Activated naive CD8-positive, alpha-beta T cell treated with anti-CD3 and anti-CD28 coated beads, Interleukin-2, amount 50 U/mL, for 24 hours (primary cell): ENCODE measurements at places on chromosomes 1 and 21.
A peak's percentile ranks its signal among the peaks of the same experiment; 100 is the strongest.

GRCh38 chr1:109761227-109762038 lies 2.3 kb downstream of the EPS8L3 start:
- H3K27ac ChIP-seq, result no peak overlapping the region
- DNase-seq, result no peak
- H3K36me3 ChIP-seq, result no peaks in the 10 kb centered on the region
- no peaks in the 10 kb centered on the region for H3K4me1 ChIP-seq
- H3K4me3 ChIP-seq, result no peak overlapping the region

GRCh38 chr21:42164064-42164789 lies 54.7 kb upstream of the ABCG1 start:
- no peaks in the 10 kb centered on the region for H3K36me3 ChIP-seq
- DNase-seq, result peak; percentile 65
- H3K27ac ChIP-seq, result no peak overlapping the region
- peaks cover 28% of the 10 kb centered on the region for H3K4me1 ChIP-seq
- no peak overlapping the region for H3K4me3 ChIP-seq

- no peaks in the 10 kb centered on the region for H3K36me3 ChIP-seq
- peaks cover 10% of the 10 kb centered on the region for H3K4me1 ChIP-seq
- H3K27me3 ChIP-seq, result no peaks in the 10 kb centered on the region
- no peak overlapping the region for H3K4me3 ChIP-seq
- H3K27ac ChIP-seq, result no peak overlapping the region
Observed at GRCh38 chr1:156556354-156556753, 16.0 kb downstream of the IQGAP3 start.

- no peaks in the 10 kb centered on the region for H3K27me3 ChIP-seq
- H3K36me3 ChIP-seq, result no peaks in the 10 kb centered on the region
- no peaks in the 10 kb centered on the region for H3K4me1 ChIP-seq
- DNase-seq, result no peak
- H3K27ac ChIP-seq, result no peak overlapping the region
Observed at GRCh38 chr1:119554183-119554582, 47.2 kb downstream of the HSD3B1 start.

DNA sequence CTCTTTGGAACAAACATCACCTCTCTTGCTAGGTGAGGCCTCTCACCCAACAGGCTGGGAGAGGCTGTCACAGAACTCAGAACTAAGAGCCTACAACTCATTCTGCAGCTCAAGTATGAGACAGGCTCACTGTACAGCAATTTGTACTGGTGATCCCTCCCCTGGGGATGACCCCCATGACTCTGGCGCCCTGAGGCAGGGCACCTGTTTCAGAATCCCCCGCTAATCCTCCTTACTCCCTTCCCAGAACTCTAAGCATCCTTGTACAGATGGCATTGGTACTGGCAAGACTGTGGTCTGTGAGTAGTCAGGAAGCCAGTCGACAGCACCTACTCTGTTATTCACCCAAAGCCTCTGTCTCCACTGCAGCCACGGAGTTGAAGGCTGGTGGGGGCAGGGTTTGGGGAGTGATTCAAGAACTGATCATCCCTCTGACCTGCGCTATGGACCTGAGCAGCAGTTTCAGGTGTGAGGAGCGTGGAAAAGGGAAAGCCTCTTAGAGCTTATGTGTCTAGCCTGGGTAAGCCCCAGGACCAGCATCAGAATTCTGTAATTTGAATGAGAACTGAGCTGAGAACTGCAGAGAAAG lies 655.5 kb downstream of the KIF26B start:
- peaks cover 1% of the 10 kb centered on the region for H3K36me3 ChIP-seq
- no peaks in the 10 kb centered on the region for H3K27me3 ChIP-seq
- H3K27ac ChIP-seq, result no peak overlapping the region
- no peak overlapping the region for H3K4me3 ChIP-seq
- H3K4me1 ChIP-seq, result peaks cover 16% of the 10 kb centered on the region
- DNase-seq, result no peak

DNA sequence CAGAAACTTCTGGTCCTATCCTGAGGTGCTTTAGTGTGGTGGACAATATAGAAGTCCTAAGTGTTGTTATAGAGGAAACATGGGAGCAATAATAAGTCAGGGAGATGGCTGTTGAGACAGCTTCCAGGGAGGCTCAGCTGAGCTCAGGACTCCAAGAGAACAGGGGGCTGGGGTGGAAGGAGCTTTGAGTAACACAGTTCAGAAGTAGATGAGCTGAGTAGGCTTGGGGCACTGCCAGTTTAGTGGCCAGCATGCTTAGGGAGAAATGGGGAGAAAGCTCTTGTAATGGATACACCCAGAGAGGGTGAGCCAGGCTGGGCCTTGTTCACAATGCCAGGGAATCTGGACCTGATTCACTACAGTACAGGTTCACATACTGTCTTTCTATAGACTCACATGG lies 201.6 kb downstream of the DAB1 start:
- H3K4me1 ChIP-seq, result no peaks in the 10 kb centered on the region
- H3K27ac ChIP-seq, result no peak overlapping the region
- H3K36me3 ChIP-seq, result no peaks in the 10 kb centered on the region
- no peak for DNase-seq
- peaks cover 1% of the 10 kb centered on the region for H3K27me3 ChIP-seq
